Pulmonary artery endothelial cell (primary cell): ENCODE measurements at places on chromosomes 6 and 20. TPM values are rescaled to one million over a fixed set of nuclear protein-coding genes. Genes with fewer than 3 reads are reported as not detected.
A peak's percentile ranks its signal among the peaks of the same experiment; 100 is the strongest.

HIVEP2 gene
- 3.0 and 3.6 TPM in 2 replicates for total RNA-seq

DNA sequence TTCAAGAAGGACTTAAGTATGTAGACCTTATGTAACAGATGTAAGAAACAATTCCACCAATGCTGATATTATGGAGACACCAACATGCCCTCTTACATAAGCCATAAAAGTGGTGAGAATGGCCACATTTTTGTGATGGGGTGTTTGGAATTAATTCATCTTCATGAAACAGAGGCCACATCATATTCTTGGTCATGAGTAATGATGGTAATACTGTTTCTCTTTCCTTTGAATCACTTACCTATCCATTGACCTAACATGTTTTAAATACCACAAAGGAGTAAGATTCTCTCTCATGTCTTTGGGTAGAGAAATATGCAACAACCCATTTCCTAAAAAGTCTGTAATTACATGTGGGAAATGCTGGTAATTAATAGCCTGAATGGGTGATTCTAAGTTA, 545.4 kb upstream of the FLRT3 start:
- DNase-seq: no peak

SOX18 gene
- total RNA-seq: 11.1 and 27.3 TPM in 2 replicates

- DNase-seq: no peak
Observed at GRCh38 chr6:21214738-21215448, 378.7 kb upstream of the SOX4 start.

DNA sequence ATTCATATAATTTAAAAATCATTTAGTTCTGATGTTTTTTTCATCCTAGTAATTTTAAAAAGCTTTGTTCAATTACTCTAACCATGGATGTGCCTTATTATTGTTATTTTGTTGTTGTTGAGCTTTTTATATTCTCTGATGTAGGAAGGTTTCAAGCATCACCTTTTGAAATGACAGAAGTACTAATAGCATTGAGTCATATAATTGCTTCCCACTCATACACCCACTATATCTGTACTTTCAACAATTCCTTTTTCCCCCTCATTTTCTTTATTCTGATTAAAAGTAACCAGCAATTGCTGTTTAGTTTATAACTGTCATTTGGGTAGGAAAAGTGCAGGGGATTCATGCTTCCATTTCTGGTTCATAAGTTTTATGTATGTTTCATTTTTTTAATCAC, 38.6 kb downstream of the DNAH8 start:
- no peak for DNase-seq

- DNase-seq: peak; percentile 17
Observed at GRCh38 chr6:157962601-157963302, 18.9 kb upstream of the SYNJ2 start.

SIM1 gene
- 0.07 TPM in 1 of 2 replicates, not detected in the other for total RNA-seq

GRCh38 chr6:68633972-68634725, 933 bp upstream of the ADGRB3 start:
- DNase-seq: no peak

GRCh38 chr20:44585057-44585963, 2.9 kb downstream of the PKIG start:
- no peak for DNase-seq

- no peak for DNase-seq
Observed at GRCh38 chr6:164916087-164916486, 393.3 kb downstream of the C6orf118 start.

MAS1 gene
- not detected in 2 replicates for total RNA-seq

DNA sequence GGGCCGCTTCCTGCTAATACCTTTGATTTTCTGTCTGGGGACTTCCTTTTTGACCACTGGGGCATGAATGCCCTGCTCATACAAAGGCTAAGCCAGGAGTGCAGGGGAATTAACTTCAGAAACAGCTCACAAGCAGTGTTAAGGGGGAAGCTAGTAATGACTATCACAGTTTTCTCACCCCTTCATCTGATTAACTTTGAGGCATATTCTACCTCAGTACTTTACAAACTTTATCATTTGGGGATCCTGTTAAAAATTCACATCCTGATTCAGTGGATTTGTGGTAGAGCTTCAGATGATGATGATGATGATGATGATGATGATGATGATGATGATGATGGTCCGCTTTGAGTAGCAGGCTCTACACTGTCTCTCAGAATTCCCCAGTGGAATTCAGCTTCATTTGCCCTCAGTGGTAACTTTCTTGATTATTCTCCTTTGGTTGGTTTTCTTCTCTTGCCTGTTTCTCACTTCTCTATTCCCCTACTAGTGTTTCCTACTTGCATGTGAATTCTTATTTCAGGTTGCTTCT, 78.4 kb upstream of the TMEM170B start:
- DNase-seq: no peak

KIF25 gene
- total RNA-seq: not detected in 2 replicates

DNA sequence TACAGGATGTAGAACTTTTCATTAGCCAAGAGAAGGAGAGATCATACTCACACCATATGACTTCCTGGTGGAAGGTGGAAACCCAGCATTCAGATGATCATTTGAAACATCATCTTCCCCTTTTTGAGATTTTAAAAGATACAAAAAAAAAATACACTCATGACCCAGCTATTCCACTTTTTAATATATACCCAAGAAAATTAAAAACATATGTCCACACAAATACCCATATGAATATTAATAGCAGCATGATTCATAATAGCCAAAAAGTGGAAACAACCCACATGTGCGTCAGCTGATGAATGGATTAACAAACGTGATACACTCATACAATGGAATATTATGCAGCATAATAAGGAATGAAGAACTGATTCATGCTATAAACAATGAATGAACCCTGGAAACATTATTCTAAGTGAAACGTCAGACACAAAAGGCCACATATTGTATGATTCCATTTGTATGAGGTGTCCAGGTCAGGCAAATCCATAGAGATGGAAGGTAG, 130.0 kb upstream of the SGK1 start:
- DNase-seq: no peak

ATP6V1G2 gene
- total RNA-seq: 0.42 and 0.59 TPM in 2 replicates

DNA sequence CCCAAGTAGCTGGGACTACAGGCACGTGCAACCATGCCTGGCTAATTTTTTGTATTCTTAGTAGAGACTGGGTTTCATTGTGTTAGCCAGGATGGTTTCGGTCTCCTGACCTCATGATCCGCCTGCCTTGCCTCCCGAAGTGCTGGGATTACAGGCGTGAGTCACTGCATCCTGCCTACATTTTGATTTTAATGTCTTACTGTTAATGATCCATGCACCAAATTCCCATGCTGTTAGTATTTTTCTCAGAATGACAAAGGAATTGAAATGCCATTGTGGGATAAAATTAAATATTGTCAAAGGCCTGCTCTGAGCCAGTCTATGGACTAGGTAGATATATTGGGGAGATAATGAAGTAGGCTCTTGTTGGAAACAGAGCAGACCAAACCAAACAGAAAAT, 28.2 kb downstream of the CBFA2T2 start:
- peak; percentile 65 for DNase-seq

DNA sequence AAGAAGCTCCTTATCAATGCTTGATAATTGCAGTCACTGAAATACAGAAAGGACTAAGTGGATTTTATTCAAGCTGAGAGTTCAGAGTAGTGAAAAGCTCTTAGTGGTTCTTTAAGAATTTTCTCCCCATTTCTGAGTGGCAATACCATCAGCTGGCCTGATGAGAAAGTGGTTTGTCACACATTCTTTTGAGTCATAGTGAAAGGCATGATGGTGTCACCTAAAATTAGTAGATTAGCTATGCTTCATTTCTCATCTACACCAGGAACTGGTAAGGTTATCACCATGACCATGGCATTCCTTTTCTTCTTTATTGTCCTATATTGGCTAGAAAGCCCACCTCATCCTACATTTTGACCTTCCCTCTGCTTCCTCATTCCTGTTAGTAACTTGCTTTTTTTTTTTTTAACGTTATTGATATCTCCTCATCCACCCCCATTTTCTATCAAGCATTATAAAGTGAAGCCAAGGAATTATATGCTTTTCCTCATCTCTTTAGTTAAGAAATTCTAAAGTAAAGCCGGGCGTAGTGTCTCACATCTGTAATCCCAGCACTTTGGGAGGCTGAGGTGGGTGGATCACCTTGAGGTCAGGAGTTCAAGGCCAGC, 67.4 kb upstream of the LOC128125822 start:
- no peak for DNase-seq
